ENCODE measurements at places on chromosomes 7 and 10.
A peak's percentile ranks its signal among the peaks of the same experiment; 100 is the strongest.

GRCh38 chr10:80613466-80614170, 75.9 kb downstream of the SH2D4B start:
- DNase-seq: no peak

DNA sequence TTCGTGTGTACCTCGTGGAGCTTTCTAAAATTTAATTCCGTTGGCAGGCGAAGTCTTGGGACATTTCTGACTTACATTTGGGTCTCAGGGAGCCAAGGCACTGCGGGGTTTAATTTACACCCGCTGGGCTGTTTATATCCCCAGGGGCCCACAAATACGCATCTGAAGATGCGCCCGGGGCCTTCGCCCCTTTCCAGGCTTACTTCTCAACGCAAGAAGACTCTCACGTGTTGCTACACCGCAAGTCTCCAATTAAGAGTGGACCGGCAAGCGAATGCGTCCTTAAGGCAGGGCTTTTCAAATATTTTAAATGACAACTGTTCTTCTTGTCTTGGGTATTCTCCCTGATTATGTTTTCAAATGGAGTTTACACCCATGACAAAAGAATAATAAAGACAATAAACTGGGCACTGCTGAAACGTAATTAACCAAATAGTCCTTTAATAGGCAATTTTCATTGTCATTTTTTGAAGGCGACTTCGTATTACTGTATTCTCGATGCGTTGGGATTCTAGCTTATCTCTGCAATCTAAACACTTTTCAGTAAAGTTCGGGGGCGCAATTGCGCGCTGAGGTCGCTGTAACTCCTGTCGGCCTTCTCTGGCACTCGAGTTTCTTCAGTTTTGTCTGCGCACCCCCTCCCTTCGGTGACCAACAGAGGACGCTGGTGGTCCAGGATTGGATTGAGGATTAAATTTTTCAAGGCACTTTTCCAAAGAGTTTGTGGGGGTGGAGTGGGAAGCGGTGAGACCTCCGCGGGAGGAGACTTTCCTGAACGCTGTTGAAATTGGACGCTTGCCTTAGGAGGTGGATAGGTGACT, 837 bp upstream of the IGFBP3 start:
- DNase-seq: peak; percentile 66

DNA sequence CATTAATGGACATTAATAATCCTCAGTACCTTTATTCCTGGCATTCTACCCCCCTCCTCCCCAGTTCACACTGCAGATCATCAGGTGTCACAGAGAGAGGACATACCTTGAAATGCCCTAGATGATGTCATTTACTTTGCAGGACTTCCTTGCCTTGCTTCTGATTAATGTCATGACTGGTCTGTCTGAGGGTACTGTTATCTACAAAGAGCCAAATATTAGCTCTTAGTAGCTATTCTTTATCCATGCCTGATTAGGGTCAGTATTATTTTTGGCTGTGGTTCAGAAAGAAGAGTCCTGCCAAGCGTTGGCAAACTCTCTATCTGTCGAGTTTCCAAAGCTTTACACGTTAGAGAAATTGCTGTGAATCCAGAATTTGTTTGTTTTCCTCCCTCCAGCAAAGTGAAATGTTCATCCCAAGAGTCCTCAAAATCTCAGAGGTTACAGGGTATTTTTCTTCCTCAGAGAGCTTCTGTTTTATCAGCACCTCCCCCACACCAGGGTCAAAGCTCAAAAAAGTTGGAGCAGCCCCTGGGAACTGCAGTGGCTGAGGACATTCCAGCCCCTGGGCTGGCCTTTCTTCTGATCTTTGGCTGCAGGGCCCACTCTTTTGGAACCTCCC, 12.6 kb downstream of the SCD start:
- DNase-seq: peak; percentile 66

GRCh38 chr7:103630318-103630717, 184.3 kb upstream of the SLC26A5 start:
- no peak for DNase-seq

DNA sequence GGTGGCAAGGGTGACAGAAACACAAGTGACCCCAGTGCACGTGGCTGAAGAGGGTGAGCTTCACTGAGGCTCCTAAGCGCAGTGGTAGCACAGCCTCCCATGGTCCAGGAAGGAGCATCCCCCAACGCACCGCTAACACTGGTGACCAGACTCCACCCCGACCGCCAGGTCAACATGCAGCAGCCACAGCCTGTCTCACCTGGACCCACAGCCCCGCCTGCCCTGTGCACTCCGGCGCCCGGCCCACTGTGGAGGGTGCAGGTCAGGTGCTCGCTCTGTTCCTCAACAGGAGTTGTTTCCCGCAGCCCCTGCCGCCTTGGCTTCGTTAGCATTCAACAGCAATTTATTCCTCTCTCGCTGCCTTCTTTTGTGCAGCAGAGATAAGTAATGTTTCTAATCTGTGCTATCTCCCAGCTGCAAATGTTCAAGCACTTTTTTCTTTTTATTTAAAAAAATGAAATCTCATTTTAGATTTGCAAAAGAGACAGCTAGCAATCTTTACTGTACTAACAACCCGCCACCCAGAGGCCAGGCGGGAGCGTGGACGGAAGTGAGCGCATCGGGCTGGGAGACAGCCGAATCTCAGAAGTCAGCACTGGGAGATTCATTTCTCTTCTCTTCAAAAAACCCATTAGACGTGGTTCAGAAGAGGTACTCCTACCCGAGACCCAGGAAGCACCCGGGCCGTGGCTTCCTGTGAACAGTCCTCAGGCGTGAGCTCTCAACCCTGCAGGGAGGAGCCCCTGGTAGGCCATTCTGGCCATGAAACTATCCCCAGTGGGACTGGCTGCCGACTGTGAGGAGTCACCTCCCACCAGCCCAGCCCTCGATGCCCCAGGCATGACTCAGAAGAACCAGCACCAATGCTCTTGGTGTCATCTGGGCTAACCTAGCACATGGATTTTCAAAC, 133.4 kb downstream of the MAD1L1 start:
- DNase-seq: no peak

DNA sequence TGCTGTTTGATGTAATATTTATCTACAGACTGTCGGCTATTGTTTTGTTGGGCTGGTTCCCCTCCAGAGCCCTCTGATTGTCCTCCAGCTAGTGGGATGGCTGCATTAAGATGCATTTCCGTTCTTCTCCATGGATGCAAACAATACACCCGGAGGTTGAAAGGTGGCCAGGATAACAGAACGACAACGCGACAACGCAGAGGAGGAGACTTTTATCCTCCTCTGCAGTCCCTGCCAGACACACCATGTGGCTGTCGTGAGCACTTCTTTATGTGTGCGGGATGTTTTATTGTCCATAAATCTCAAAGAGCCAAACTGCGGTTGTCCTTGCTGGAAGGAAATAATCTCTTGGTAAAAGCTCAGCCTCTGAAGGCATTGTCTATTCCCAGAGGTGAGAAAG, 39.1 kb upstream of the TCERG1L start:
- no peak for DNase-seq

DNA sequence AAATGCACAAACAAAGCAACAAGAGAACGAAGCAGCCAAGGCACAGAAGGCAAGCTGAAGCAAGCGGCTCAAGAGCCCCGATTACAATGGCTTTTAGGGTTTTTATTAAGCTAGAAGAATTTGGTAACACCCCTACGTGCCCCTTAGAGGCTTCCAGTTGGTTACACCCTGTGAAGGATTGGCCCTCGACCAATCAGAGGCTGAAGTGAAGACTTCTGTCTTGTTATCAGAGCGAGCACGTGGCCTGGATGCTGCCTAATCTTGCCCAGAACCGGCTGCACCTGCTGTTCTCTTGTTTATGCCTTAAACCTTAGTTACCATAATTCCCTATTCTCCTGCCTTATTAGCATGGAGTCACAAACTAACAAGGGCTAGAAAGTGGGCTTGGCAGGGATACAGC, 21.4 kb downstream of the KCNK18 start:
- no peak for DNase-seq

DNA sequence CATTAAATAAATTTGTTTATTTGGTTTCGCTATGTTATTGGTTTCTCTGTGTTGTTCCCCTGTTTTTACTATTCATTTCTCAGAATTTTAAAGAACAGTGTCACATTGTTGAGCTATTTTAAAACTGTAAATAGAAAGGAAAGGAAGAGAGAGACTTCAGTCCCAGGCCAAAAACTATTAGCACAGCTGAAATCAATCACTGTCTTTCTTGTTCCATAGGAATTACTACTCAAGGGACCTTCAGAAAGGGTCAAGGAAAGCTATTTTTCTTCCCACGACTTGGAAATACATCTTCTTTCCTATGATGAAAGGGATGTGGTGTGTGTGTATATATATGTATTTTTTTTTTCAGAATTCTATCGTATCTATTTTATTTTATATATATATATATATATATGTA, 29.0 kb upstream of the GNAT3 start:
- no peak for DNase-seq

DNA sequence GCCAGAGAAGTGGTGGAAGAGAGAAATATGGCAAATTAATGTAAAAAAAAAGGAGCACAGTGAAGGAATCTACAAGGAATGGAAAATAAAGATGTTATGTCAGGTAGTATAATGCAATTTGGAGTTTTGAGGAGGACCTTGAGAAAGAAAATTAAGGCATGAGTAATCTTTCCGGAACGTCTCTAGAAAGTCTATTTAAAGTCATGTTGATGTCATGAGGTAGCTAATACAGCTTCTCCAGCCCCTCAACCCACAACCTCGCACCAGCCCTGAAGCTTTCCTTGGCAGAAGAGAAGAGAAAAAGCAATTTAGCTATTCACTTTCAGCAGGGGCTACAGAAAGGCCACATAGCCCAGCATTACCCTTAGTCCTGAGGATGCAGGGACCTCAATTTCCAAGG, 22.5 kb downstream of the TRDMT1 start:
- no peak for DNase-seq

GRCh38 chr10:78179886-78180705, 146.4 kb downstream of the RPS24 start:
- DNase-seq: no peak

DNA sequence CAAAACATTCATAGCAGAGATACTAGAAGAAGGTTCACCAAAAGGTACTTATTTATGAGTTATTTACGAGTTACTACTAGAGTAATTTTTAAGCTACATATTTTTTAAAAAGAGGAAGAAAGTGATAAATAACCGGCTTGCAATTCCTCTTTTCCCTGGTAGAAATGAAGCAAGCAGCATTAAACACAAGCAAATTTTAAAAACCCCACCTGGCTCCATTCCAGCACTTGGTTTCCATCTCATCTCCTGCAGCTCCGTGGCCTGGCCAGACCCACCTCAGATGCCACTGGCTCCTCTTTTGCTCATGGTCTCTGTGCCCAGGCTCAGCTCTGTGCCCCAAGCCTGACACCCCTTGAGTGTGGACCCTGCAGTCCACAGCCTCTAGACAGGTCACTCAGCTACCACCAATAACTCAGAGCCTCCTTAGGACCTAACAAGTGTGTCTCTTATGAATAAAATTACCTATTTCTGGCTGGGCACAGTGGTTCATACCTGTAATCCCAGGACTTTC, 479.5 kb downstream of the TNS3 start:
- no peak for DNase-seq

DNA sequence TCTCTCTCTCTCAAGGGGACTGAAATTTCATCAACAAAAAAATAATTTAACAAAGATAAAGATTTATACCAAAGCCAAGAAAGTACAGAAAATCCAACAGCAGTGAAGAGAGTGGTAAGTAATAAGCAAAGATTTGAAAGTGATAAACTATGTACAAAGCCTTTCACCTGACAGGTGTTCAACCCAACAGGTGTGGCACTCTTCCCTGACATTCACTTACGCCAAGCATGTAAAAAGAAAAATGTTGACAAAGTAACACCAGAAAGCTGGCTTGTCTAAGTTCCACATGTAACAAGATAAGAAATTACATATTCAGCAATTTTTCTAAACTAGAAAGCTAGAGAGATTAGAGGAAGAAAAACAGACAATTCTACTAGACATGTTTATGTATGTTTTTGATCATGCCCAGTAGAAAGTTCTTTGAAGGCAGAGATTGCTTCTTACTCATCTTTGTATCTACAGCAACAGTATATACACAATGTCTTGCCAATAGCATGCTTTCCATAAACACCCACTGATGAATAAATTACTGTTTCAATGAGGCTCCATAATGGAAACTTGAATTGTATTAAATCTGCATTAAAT, 468.5 kb downstream of the PARD3 start:
- no peak for DNase-seq

DNA sequence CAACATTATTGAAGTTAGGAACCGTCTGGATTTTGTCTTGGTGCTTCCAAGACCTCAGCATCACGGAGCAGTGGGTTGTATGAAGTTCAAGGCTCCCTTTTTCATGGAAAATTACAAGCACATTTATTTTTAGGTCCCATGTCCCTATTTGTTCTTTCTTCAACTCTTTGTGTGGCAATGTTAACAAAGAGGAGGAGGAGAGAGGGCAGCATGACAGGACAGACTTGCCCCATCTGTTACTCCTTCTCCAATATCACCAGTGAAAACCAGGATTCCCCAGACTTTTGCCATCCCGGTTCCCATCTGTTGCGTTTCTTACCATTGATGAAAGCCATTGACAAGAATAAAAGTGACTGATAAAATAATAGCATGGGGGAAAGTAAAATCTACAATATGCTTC, 28.6 kb downstream of the EEPD1 start:
- DNase-seq: no peak

- DNase-seq: no peak
Measured at GRCh38 chr10:1634239-1634638, 103.1 kb downstream of the ADARB2 start.

- DNase-seq: no peak
Measured at GRCh38 chr10:89588671-89589070, 53.3 kb upstream of the SLC16A12 start.

- no peak for DNase-seq
Measured at GRCh38 chr7:82677493-82677892, 233.9 kb upstream of the CACNA2D1 start.

DNA sequence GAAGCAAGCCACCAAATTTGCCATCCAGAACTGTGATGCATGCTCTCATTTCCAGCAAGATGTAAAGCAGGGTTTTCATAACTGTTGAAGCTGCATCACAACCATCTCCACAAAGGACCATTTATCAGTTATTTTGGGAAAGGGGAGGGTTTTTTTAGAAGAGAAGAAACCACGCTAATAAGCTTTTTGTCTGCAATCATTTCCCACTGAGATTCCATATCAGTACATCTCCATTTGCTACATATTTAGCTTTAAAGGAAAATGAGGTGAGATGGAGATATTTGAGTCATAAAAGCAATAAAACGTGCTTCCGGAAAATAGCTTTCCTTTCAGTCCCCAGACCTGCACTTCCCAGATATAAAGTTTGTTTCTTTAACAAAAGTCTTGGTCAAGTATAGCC, 258.2 kb downstream of the FRMD4A start:
- no peak for DNase-seq

All from right cardiac atrium (tissue), 5 donors.